ENCODE measurements at places on chromosomes 1 and 21.

- no peak for DNase-seq
These were observed 1.1 kb downstream of the GRIK1 start for GRCh38 chr21:29938776-29939103.

- peak; percentile 3 for DNase-seq
These were observed 29.1 kb upstream of the IGSF5 start for GRCh38 chr21:39715804-39716397.

DNA sequence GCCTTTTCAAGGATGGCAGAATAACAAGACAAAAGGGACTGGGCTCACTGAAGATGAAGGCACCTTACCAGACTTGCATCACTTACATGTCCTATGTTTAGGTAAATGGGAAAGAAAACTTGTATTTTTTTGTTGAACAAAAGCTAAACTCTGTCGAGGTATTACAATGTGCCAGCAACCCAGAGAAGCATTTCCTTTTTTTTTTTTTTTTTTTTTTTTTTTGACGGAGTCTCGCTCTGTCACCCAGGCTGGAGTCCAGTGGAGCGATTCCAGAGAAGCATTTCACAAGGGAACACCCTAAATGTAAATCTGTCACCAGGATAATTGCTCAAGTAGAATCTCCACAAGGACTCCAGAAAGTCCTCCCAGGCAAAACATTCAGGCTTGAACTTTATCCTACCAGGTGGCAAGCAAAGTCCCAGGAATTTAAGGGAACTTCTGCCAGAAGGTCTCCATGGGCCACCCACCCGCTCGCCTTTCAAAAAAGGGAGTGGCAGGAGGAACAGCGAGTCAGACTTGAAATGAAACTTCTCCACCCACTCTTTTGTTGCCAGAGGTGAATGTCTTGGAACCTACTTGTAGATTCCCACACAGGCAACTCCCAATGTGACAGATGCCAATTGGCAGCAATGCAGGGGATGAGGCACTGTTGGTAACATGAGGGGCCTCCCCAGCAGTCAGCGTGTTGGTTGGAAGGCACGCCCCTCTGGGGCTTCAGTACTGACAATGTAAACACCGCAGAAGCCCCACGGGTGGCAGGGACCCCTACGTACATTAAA lies 125.0 kb downstream of the TIAM1 start:
- no peak for DNase-seq

GRCh38 chr1:180229483-180230415 lies at the start of gene LHX4:
LHX4 (plus strand) TSS chr1:180230264; CDS start chr1:180230530, 266 bp downstream.
- no peak for DNase-seq

- no peak for DNase-seq
These were observed 105.4 kb downstream of the MAP3K21 start for GRCh38 chr1:233432916-233433315.

- no peak for DNase-seq
These were observed 47.3 kb downstream of the EIF4G3 start for GRCh38 chr1:21129407-21129806.

- DNase-seq, result no peak
These were observed 5.4 kb upstream of the LRRC40 start for GRCh38 chr1:70210820-70211219.

GRCh38 chr1:41259221-41259620 lies 17.1 kb upstream of the SCMH1 start:
- no peak for DNase-seq

- no peak for DNase-seq
These were observed 24.3 kb upstream of the RNF220 start for GRCh38 chr1:44380666-44381177.

DNA sequence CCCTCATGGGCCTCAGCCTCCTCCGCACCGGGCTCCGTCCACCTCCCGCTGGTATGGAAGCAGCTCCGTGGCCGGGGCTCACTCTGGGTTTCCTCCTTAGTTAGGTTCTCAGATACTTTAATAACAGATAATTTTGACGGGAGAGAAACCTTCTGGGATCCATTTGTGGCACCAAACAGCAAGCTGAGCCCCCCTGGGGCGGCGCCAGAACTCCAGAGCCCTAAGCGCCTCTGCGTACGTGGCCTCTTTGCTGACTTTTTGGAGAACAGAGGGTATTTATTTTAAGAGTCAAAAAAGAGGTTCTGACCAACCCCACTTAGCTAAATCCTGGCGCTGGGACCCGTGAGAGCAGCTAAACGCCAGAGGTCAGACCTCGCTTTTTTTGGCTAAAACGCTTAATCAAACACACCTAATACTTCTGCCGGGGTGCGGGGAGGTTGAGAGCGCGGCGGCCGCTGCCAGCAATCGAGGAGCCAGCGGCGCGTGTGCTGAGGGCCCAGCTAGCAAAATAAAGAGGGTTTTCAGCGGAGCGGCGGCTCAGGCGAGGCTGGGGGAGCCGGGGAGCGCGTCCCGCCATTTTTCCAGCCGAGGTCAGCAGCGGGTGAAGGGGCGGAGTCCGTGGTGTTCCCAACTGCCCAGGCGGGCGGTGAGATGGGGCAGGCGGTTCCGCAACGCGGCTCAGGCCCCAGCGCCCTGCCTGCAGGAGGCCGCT lies 171.7 kb downstream of the PRDM16 start:
- DNase-seq, result no peak

DNA sequence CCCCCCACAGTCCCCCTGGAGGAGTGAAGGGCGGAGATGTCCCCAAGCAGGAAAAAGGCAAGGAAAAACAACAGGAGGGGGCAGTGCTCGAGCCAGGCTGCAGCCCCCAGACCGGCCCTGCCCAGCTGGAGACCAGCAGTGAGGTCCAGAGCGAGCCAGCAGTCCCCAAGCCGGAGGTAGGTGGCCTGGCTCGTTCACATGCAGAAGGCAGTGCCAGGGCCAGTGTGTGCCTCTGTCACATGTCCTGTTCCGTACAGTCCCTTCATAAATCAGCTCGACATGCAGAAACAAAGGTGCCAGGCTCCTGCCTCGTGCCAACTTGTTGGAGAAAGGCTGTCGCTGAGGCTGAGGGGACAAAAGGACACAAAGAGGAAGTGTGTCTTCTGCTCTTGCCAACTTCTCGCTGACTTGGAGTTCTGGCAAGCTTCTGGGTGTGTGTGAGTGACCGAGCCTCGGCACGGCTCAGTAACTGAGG lies 24.1 kb upstream of the MPZL1 start:
- no peak for DNase-seq

DNA sequence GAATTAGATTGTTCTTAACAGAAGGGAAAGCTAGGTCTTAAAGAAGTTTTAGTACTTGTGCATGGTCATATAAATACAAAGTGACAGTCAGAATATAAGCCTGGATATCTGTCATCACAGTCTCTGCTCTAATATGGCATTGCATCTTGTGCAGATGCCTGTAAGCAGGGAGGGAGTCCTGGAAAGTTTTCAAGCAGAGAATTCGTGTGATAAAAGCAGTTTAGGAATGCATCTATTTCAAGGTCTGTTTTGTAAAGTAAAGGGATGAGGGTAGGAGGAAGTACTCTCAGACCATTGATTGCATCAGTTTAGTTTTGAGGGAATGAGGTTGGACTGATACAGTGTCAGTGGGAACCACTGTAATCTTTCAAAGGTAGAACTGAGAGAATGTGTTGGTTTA lies 30.6 kb downstream of the IARS2 start:
- DNase-seq, result no peak

- no peak for DNase-seq
These were observed 33.8 kb downstream of the STIL start for GRCh38 chr1:47280142-47280541.

- no peak for DNase-seq
These were observed 401 bp downstream of the ERRFI1 start for GRCh38 chr1:8025671-8026144.

DNA sequence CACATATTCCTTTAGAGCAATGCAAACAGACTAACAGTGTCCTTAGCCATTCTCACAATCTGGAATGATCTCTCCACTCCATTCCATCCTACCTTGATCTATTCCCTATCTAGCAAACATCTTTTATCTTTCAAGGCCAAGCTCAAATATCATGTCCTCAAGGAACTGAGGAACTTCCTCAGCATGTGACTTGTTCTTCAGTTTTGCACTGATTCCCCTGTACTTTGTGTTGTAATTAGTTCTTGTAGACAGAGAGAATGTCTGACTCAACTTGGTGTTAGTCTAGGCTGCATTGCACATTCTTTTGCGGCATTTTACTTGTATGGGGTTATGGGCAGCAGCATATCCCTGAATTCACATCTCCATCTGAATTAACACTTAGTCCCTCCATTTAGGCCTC lies 31.5 kb upstream of the GJA5 start:
- DNase-seq, result no peak

- DNase-seq, result peak; percentile 58
These were observed 597 bp downstream of the PKN2 start for GRCh38 chr1:88684482-88685258.

DNA sequence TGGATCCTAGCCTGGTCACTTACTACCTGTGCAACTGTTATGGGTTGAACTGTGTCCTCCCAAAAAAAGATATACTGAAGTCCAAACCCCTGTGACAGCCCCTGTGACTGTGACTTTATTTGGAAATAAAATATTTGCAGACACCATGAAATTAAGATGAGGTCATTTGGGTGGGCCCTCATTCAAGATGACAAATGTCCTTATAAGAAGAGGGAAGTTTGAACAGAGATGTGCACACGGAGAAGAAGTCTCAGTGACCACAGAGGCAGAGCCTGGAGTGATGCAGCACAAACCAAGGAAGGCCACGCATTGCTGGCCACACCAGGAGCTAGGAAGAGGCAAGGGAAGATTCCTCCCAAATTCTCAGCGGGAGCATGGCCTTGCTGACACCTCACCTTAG lies 249.7 kb upstream of the RUNX1 start:
- no peak for DNase-seq

DNA sequence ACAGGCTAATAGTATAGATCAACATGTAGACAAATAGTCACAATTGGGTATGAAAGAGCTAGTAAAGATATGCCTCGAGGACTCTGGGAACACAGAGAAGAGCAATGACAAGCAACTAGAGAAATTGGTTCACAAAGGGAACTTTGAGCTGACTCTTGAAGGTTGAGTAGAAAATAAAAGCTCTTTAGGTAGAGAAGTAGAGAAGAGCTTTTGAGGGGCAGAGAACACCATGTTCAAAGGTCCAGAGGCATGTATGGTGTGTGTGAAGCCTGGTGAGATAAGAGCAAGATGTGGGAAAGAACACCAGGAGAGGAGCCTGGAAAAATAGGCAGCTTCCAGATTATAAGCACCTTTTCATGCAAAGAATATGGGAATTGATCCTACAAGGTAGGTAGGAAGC lies 109.7 kb upstream of the MAGI3 start:
- no peak for DNase-seq

- no peak for DNase-seq
These were observed 10.4 kb downstream of the CAMSAP2 start for GRCh38 chr1:200749090-200749489.

DNA sequence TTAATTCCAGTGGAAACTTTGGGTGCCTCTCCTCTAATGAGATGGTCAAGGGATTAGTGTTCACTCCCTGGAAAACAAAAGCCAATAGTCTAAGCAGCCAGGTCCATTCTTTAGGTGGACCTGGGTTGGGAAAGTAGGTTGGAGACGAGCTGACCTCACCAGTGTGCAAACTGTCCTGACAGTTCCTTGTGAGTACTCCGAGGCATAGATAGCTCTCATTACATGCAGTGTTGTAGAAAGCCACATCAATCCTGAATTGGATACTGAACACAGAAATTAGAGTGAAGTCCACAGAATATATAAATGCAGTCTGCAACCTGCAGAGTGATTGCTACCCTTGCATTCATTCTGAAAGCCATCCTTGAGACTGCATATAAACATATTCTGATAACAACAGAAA lies 675.1 kb upstream of the CXADR start:
- DNase-seq, result no peak

GRCh38 chr1:99717005-99717404 lies 49.4 kb downstream of the FRRS1 start:
- DNase-seq, result no peak

DNA sequence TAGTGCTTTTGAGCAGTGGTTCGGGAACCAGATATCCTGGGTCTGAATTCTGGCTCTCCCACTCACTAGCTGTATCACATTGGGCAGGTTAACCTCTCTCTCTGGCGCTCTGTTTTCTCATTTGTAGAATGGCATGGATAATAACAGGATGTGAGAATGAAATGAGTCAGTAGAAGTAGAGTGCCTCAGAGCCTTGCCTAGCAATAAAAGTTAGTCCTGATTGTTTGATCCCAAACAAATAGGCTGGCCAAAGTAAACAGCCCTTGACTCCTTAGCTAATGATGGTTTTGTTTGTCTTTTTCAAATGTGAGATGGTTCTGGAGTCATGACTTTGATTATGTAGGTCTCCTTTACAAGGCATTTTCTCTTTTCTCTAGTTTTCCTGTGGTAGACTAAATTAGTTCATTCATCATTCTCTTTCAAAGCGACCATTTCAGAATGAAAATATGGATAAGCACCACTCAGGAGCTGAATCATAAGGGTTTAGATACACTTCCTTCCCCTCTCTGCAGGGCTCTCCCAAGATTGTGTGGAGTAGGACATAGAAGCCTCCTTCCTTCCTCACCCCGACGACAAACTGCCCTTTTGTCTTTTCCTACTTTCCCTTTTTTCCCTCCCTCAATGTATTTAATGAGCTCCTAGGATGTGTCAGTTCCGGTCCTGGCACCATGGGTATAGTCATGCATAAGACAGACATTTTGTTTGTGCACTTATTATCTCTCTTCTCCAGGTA lies 23.1 kb downstream of the KIAA0040 start:
- no peak for DNase-seq

- DNase-seq, result no peak
These were observed 5.2 kb downstream of the CYB561D1 start for GRCh38 chr1:109499081-109499480.

- no peak for DNase-seq
These were observed 2.3 kb downstream of the CD53 start for GRCh38 chr1:110875216-110875731.

- DNase-seq, result no peak
These were observed 37.8 kb downstream of the PYHIN1 start for GRCh38 chr1:158969166-158969565.

- no peak for DNase-seq
These were observed 91.6 kb upstream of the RUNX3 start for GRCh38 chr1:25021591-25022215.

- no peak for DNase-seq
These were observed 688.9 kb upstream of the ADGRL2 start for GRCh38 chr1:81111818-81112217.

DNA sequence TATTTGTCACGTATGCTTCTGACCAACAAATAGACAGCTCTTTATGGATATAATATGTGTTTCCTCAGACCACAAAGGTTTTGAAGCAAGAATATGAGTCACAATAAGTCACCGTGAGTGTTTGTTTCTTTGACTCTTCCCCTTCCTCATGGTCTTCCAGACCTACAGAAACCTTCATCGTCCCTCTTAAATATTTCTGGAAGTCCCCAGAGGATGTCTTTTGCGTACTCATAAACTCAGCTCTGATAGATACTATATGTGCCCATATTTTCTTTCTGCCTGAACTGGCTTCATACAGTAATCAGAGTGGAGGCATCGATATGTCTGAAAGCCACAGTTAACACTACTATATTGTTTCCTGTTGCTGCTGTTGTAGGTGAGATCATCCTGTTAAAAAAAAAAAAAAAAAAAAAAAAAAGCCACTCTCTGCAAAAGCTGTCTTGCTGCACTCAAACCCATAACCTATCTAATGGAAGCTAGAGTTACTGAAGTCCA lies 38.4 kb downstream of the ADAMTS1 start:
- no peak for DNase-seq

GRCh38 chr1:74857676-74858075 lies 124.7 kb downstream of the TYW3 start:
- DNase-seq, result no peak

- no peak for DNase-seq
These were observed 564 bp downstream of the DISP1 start for GRCh38 chr1:222815440-222815765.

GRCh38 chr1:9062021-9062471 lies 7.4 kb downstream of the SLC2A5 start:
- no peak for DNase-seq

Measured in stimulated activated CD8-positive, alpha-beta memory T cell treated with anti-CD3 and anti-CD28 coated beads, Interleukin-2, amount 100 ng/mL, for 48 hours (primary cell).